Breast epithelium (tissue), 4 donors: ENCODE measurements at places on chromosomes 2 and 18. TPM values are rescaled to one million over a fixed set of nuclear protein-coding genes. Genes with fewer than 3 reads are reported as not detected.

DNA sequence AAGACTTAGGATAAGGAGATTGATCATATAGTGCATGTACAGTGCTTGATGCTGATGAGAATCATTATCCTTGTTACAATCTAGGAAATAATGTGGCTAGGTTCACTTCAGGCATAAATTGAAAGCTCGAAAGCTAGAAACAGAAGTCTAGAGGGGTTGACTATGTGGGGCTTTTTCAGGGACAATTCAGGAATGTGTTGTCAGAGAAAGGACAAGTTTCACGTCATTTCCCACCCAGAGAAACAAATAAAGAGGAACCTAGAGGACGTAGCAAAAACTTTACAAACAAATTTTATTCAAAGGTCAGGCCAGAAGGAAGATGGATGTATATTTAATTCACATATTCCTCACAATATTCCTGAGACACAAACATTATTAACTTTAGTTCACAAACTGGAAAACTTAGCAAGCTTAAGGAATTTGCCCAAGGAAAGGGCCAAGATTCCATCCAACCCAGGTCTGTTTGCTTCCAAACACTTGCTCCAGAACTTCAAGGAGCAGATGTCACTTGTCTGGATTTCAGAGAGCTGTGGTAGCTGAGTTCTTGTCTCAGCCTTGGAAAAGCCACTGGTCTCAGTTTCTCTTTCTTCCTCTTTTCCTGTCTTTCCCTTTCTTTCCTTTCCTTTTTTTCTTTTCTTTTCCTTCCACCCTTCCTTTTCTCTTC lies 7.4 kb downstream of the CYRIA start:
- no peak for DNase-seq
- H3K27me3 ChIP-seq, result no peaks in the 10 kb centered on the region
- H3K4me3 ChIP-seq, result no peak overlapping the region
- H3K36me3 ChIP-seq, result no peaks in the 10 kb centered on the region

DNA sequence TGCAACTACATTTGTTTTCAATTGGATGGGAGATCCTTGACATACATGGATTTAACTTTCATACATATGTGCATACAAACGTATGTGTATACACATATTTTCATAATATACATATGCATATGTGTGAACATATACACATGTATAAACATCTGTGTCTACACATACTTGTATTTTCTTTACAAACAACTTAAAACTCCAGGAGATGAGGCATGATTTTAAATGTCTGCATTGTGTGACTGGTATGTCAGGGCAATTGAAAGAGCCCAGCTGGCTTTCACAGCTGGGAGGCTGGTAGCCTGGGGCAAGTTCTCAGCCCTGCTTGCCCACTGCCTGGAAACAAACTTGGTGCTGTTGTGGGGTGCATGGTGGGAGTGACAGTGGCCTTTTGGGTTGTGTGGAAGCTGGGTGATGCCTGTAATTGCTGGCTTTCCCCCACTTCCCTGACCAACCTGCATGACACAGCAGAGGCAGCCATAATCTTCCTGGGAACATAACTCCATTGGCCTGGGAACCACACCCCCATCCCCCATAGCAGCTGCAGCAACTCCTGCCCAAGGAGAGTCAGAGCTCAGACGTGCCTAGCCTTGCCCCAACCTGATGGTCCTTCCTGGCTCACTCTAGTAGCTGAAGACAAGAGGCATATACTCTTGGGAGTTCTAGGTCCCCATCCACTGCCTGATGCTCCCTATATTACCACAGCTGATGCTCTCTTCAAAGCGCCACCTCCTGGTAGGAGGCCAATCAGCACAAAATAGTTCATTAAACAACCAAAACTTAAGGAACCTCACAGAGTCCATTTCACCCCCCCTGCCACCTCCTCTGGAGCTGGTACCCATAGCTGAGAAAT lies 158.3 kb downstream of the CERS6 start:
- H3K4me3 ChIP-seq, result no peak overlapping the region
- H3K27me3 ChIP-seq, result no peaks in the 10 kb centered on the region
- H3K36me3 ChIP-seq, result no peaks in the 10 kb centered on the region

DNA sequence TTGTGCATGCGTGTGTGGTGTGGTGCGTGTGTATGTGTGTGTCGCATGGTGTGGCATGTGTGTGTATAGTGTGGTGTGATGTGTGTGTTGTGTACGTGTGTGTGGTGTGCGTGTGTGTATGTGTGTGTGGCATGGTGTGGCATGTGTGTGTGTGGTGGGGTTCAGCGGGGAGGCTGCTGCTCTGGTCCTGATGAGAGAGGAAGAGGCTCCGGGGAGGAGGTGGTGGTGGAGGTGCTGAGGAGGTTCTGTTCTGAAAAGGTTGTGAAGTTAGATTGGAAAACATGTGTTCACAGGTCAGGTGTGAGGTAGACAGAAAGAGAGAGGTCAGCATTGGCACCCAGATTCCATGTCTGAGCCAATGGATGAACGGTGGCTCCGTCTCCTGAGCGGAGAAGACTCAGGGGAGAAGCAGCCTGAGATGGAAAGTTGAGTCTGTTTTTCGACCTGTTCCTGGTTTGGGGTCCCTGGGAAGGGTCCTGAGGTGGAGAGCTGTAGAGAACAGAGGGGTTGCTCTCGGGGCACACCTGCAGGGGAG lies 67.2 kb upstream of the HDAC4 start:
- no peaks in the 10 kb centered on the region for H3K4me1 ChIP-seq
- H3K27ac ChIP-seq, result no peak overlapping the region
- no peaks in the 10 kb centered on the region for H3K27me3 ChIP-seq
- H3K36me3 ChIP-seq, result no peaks in the 10 kb centered on the region
- DNase-seq, result no peak
- H3K4me3 ChIP-seq, result no peak overlapping the region

- no peaks in the 10 kb centered on the region for H3K4me1 ChIP-seq
- H3K27ac ChIP-seq, result no peak overlapping the region
- no peaks in the 10 kb centered on the region for H3K27me3 ChIP-seq
- no peaks in the 10 kb centered on the region for H3K36me3 ChIP-seq
Measured at GRCh38 chr18:53101536-53102105, 761.6 kb downstream of the DCC start.

DNA sequence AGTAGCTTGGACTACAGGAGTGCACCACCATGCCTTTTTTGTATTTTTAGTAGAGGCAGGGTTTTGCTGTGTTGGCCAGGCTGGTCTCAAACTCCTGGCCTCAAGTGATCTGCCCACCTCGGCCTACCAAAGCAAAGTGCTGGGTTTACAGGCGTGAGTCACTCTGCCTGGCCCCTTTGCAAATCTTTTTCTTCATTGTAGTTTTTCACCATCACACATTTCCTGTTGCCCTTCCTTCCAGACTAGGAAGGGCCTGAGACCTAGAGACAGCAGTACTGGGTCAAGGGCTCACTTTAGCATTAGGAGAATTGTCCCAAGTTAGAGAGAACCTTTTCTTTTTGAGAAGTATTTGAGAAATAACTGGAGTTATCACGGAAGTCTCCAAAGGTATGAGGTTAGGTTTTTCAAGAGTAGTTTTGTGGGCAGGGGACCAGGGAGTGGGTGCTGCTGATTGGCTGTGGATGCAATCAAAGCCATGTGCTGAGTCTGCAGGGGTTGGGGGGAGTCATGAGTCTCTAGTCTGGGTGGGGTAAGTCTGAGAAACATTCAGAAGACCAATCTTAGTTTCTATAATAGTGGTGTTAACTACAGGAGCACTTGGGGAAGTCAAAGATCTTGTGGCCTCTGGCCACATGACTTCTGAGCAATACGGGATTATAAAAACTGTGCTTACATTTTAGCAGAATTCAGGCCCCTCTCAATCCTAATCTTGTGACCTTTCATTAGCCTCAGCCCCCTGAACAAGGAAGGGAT lies 23.7 kb downstream of the B3GNT2 start:
- DNase-seq, result no peak
- H3K27ac ChIP-seq, result peak overlapping the region; percentile 6
- H3K27me3 ChIP-seq, result no peaks in the 10 kb centered on the region
- no peaks in the 10 kb centered on the region for H3K36me3 ChIP-seq
- no peak overlapping the region for H3K4me3 ChIP-seq
- H3K4me1 ChIP-seq, result peaks cover 17% of the 10 kb centered on the region

- H3K27ac ChIP-seq, result no peak overlapping the region
- no peaks in the 10 kb centered on the region for H3K27me3 ChIP-seq
- no peaks in the 10 kb centered on the region for H3K36me3 ChIP-seq
- no peak overlapping the region for H3K4me3 ChIP-seq
Measured at GRCh38 chr18:67211646-67212045, 304.9 kb downstream of the DSEL start.

DNA sequence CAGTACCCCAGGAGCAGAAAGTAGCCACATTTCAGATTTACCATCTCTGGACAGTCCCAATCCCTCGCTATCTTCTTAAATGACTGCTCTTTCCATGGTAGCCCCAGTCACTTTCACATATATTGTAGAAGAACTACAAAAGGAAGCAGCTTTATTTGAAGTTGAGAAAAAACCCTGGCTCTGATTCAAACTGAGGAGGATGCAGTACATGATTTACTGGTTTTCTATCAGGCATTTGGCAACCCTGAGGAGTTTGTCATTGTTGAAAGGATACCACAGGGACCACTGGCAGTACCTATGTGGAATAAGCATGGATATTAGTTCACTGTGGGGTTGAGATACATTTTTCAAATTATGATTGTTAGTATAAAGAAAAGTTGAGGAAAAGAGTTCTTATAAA lies 640.9 kb upstream of the SETBP1 start:
- DNase-seq, result no peak
- no peaks in the 10 kb centered on the region for H3K4me1 ChIP-seq
- no peaks in the 10 kb centered on the region for H3K36me3 ChIP-seq

- H3K27me3 ChIP-seq, result no peaks in the 10 kb centered on the region
- no peak overlapping the region for H3K27ac ChIP-seq
Measured at GRCh38 chr2:66559672-66560071, 124.7 kb downstream of the MEIS1 start.

DNA sequence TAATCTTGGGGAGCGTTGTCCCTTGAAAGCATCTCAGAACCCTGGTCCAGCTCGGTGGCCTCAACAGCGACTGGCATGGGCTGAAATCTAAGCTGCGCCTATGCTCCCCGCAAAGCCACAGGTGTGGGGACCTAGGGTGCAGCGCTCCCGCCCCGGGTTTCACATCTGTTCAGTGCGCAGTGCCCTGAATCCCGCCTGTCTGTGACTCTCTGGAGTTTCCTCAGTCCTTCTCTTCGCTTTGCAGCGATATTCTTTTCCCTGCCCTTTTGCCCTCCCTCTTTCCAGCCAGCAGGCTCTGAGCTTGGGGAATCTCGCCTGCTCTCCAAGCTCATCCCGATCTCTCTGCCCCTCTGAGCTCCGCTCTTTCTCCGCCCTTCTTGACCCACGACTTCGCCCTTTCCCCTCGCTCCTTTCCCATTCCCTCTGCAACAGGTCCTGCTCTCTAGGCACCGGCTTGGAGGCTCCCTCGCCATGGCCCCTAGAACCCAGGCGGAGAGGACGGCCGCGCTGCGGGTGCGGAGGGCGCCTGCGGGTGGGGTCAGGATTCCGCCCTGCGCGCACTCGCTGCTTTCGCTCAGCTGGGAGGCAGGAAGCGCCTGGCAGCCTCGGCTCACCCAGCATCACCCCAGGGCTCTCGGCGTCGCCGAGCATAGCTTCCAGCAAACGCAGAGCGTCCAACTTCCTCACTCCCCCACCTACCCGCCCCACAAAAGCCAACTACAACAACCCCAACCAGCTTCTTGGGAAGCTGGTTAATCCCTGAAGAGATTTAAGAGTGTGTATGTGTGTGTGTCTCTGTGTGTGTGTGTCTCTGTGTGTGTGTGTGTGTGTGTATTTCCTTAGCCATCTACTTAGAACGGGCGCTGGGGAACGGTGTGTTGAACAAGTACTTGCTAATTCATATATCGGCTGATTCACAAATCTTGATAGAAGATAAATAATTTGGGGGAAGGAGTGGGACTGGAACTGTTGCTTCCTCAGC lies 1.1 kb downstream of the GRP start:
- H3K36me3 ChIP-seq, result no peaks in the 10 kb centered on the region
- H3K27me3 ChIP-seq, result peaks cover 30% of the 10 kb centered on the region
- no peak overlapping the region for H3K4me3 ChIP-seq
- DNase-seq, result no peak
- no peaks in the 10 kb centered on the region for H3K4me1 ChIP-seq
- H3K27ac ChIP-seq, result peak overlapping the region; percentile 12

- H3K27ac ChIP-seq, result peak overlapping the region; percentile 93
- peaks cover 38% of the 10 kb centered on the region for H3K4me1 ChIP-seq
- no peak for DNase-seq
- no peak overlapping the region for H3K4me3 ChIP-seq
- H3K27me3 ChIP-seq, result no peaks in the 10 kb centered on the region
Measured at GRCh38 chr2:46983065-46983801, 67.6 kb upstream of the MCFD2 start.

DNA sequence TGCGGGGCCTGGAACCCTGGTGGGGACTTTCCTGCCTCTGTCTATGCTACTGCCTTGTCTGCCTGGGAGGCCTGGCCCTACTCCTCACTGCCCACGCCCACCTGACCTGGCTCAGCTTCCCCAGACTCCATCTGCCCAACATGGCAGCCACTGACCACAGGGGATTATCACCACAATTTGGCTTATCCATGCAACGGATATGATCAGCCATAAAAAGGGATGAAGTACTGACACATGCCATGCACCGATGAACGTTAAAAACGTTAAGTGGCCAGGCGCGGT lies 5.9 kb upstream of the KCNF1 start:
- H3K4me1 ChIP-seq, result no peaks in the 10 kb centered on the region
- no peaks in the 10 kb centered on the region for H3K27me3 ChIP-seq
- H3K27ac ChIP-seq, result no peak overlapping the region

DNA sequence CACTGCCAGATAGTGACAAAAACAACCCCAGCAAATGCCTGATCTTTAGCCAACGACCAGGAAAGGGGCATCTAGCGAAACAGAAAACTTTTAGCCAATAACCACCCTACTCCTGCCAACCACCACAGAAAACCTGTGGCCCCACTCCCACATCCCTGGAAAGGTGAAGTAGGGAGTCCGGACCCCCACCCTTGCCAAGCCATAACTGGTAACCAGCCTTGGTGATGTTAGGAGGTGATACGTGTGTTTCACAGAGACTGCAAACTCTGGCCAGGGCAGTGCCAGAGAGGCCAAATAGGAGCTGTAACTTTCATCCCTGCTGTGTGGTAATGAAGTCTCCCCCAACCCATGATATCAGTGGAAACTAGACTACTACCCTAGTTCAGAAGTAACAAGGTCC lies 27.6 kb downstream of the SCTR start:
- H3K27ac ChIP-seq, result no peak overlapping the region
- DNase-seq, result no peak
- no peak overlapping the region for H3K4me3 ChIP-seq

DNA sequence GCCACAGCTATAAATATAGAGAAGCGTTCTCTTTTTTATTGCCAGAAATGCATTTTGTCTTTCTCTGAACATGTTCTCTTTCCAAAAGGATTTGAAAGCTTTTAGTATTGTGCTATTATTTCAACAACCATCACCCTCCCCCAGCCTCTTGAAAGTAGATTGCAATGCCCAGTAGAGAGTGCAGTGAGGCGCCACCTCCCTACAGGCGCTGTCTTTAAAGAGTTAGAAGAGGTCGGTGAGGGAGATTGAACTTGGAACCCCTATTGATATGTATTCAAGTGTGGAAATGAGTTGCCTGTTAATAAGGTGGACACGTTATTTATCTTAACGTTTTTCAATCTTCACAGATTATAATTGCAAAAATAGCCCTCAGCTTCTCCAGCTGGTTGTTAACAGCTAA lies 360.3 kb downstream of the LRP1B start:
- no peak overlapping the region for H3K4me3 ChIP-seq
- no peaks in the 10 kb centered on the region for H3K27me3 ChIP-seq
- no peaks in the 10 kb centered on the region for H3K4me1 ChIP-seq
- DNase-seq, result no peak
- no peak overlapping the region for H3K27ac ChIP-seq

NYAP2 gene
- total RNA-seq, result not detected

TUBA3E gene
- total RNA-seq, result not detected

PLGLB2 gene
- total RNA-seq, result 5.6 TPM

SPR gene
- 36.3 TPM for total RNA-seq
